ENCODE measurements at places on chromosomes 11 and 22.
A peak's percentile ranks its signal among the peaks of the same experiment; 100 is the strongest.

- peak; percentile 26 for DNase-seq
Observed at GRCh38 chr11:100929377-100929776, 200.2 kb downstream of the PGR start.

- DNase-seq, result no peak
Observed at GRCh38 chr11:100830274-100830673, 143.2 kb downstream of the ARHGAP42 start.

GRCh38 chr11:2839395-2839943 lies 46.1 kb downstream of the CDKN1C start:
- no peak for DNase-seq

GRCh38 chr11:58061813-58062212 lies 31.1 kb downstream of the OR6Q1 start:
- DNase-seq, result peak; percentile 95

- DNase-seq, result no peak
Observed at GRCh38 chr22:49838771-49839717, 11.4 kb upstream of the BRD1 start.

Data from cardiac fibroblast (primary cell).